Activated B cell treated with CpG ODN at 0.5 μM for 24 hours (primary cell): ENCODE measurements at places on chromosomes 13 and 19. TPM values are rescaled to one million over a fixed set of nuclear protein-coding genes. Genes with fewer than 3 reads are reported as not detected.

DNA sequence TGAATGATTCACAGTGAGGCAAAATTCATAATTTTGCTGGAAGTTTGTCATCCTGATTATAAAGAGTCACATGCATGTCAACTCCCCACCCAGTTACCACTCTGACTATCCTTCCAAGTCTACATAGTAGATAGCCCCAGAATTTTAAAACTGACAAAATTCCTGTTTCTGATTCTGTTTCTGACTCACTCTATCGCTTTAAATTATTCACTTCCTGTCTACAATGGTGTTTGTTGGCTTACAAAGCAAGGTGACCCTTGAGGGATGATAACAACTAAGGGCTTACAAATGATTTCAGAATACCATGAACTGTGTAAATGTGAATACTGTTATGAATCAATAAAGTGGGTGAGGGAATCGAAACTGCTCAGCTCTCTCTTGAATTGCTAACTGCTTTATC is 98.7 kb upstream of the KL start:
- DNase-seq = no peak

DNA sequence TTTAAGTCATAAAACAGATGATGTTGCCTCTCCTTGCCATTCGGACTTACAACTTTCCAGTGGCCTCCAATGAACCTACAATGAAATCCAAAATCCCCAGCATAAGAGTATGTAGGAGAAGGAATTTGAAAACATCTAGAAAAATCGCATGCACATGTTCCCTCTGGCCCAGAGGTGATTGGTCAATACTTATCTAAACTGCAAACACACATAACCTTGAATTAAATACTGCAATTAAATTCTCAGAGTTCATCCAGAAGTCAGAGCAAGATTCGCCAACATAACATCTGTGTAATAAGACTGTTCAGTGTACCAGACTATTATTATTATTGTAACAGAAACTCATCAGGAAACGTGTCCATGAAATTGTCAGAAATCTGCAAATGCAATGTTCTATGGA is 82.2 kb upstream of the USP29 start:
- no peak for DNase-seq

- DNase-seq = no peak
Observed at GRCh38 chr13:24224232-24224680, 63.7 kb downstream of the SPATA13 start.

- no peak for DNase-seq
Observed at GRCh38 chr19:7516333-7516732, 430 bp downstream of the ZNF358 start.

- DNase-seq = peak; percentile 42
Observed at GRCh38 chr19:46678110-46678732, 17.2 kb upstream of the DACT3 start.

DNA sequence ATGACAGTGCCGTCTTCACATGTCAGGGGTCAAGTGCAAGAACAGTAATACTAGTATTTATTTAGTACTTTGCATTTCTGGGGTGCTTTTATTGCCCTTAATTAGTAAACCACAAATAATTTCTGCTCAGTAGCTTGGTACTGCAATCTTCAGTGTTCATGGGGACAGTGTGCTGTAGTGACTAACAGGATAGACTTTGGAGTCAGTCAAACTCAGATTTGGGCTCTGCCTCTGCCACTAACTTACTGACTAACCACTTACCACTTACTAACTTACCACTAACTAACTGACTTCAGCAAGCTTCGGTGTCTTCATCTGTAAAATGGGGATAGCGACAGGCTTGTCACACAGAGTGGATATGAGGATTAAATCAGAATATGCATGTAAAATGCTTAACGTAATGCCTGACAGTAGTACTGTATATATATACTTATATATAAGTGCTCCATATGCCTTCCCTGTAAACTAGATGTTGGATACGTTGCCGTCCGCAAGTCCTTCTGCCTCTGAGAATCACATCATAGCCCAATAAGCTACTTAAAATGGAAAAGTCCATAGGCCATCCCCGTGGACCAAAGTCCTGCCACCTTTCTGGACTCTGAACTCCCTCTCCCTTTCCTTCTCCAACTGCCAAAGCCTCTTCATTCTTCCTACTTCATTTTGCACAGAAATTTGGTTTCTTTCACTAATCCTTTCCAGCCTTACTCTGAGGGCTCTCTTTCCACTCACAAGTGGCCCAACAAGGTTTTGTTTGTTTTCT is 158.1 kb downstream of the ZIC5 start:
- DNase-seq = no peak

- DNase-seq = no peak
Observed at GRCh38 chr13:59494560-59494970, 669.2 kb downstream of the DIAPH3 start.

GRCh38 chr19:29366757-29367156 is 153.8 kb upstream of the UQCRFS1 start:
- no peak for DNase-seq

- DNase-seq = no peak
Observed at GRCh38 chr13:70945506-70945905, 837.3 kb upstream of the KLHL1 start.

DNA sequence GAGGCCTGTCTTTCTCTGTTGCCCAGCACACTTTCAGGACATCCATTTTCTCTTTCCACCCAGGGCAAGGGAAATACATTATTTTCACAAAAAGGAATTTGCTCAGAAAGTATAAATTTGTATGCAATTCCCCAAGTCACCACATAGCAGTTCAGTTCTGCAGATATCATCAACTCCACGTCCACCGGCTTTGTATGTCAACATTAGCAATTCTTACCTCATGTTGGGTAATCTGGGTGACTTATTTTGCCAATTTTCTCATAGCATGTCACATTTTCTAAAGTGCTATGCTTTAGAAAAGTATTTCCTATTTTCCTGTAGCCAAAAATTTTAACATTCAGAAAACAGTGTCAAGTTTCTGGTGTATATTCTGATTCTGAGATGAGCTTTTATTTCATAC is 501.8 kb downstream of the EFNB2 start:
- DNase-seq = no peak

GRCh38 chr19:36100476-36100875 is 10.5 kb upstream of the OVOL3 start:
- no peak for DNase-seq

DNA sequence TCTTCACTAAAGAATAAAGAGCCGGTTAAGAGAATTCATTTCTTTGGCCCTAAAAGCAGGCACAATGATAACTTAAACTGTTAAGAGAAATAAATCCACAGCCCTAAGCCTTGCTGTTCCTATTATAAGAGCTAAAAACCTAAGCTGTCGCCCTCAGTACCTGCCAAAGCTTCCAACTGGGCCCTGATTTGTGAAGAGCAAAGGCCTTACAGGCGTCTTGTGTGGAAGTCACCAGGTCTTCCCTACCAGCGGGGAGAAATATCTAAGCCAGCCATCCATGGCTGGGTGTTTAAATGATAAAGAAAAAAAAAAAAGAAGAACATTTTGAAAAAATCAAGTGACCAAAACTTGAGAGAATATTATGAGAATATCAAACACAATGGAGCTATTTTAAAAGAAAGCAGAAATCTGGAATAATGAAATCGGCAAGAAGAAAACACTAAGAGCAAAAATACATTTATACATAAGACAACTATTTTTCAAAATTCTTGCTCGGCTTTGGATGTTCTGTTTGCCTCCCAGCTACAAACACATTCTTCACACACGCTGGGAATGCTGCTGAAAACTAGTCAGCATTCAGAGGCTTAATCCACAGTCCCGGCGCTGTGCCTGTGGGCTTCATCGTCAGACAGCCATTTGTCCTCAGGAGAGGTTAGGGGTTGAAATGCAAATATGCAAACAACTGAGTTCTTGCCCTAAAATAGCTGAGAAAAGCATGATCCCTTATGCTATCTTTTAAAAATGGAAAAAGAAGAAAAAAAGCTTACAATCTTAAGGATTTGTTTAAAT is 89.8 kb upstream of the LSM14A start:
- no peak for DNase-seq

DNA sequence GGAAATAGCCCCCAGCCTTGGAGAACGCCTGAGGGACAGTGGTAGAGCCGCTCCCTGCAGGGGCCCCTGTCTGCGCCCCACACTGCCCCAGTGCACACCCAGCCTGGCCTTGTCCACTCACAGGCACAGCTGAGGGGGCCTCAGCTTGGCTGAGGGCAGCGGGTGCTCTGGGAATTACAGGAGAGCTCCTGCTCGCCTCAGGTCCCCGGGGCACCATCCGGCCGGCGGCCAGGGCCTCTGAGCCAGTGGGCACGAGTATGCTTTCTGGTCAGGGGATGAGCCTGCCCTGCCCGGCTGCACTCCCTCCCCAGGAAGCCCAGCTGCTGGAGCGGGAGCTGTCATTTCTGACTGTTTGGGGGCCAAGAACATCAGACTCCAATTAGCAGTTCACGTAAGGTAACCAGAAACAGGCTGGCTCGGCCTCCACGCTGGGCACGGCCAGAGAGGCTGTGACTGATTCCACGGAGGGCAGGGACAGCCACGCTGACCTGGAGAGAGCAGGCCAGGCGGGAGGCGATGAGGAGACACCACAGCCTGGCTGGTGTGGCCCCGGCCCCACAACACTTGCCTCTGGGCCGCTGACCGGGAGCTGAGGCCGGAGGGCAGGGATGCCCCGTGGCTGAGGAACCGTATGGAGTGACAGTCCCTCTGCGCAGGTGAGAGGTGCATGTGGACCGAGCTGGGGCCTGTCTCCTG is 15.4 kb downstream of the CEBPG start:
- no peak for DNase-seq

Gene CCDC194
- total RNA-seq = 1.7 and 3.9 TPM in 2 replicates

Gene IGFL2
- total RNA-seq = not detected in 2 replicates
